ENCODE measurements at places on chromosomes 3 and 15.

GRCh38 chr3:58198362-58198761 is 12.4 kb downstream of the DNASE1L3 start:
- DNase-seq: no peak

GRCh38 chr15:58932710-58933280 is 684 bp downstream of the SLTM start:
- peak; percentile 60 for DNase-seq

- DNase-seq: no peak
These were observed 86.0 kb upstream of the NDN start for GRCh38 chr15:23773093-23773492.

GRCh38 chr3:126257174-126257573 is 76.8 kb upstream of the ALDH1L1 start:
- no peak for DNase-seq

GRCh38 chr3:39106281-39106811 is 1.1 kb downstream of the GORASP1 start:
- no peak for DNase-seq

Measured in suppressor macrophage treated with lipopolysaccharide for 4 hours (primary cell).